Stomach (tissue), 19 donors: ENCODE measurements at places on chromosomes 1 and 21. TPM values are rescaled to one million over a fixed set of nuclear protein-coding genes. Genes with fewer than 3 reads are reported as not detected.

DNA sequence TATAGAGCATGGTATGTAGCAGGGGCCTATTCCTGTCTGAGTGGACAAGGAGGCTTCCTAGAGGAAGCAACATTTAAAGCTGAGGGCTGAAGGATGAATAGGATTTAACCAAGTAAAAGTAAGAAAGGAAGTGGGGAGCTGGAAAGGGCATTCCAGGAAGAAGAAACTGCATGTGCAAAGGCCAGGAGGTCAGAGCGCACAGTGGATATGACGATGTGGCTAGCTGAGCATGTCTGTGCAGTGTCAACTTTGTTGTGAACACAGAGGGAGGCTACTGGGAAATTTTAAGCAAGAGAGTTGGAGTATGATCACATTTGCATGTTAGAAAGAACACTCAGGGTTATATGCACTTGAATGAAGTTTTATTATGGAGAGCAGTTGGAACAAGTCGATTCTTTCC lies 28.6 kb upstream of the JUN start:
- no peak for DNase-seq

DNA sequence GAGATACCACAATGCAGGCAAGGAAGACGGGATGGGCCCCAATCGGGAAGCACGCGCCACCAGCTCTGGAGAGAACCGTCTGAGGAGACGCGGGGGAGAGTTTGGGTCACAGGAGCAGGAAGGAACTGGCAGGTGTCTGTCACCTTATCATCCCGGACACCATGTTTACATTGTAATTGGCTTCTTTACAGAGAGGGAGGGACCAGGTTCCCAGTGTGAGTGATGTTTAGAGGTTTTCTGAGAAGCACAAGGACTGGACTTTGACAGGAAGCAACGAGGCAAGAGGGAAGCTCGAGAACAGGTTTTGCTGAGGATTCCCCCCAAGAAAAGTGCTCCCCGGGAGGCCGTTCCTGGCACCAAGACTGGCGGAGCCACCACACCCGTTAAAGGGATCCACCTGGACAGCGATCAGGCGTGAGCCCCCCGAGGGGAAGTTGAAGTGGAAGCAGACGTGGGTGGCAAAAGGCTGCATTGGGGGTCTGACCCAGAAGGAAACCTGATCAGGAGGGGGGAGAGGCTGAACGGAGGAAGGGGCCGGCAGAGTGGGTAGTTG lies 957 bp downstream of the EPS15 start:
- peak; percentile 83 for DNase-seq

DNA sequence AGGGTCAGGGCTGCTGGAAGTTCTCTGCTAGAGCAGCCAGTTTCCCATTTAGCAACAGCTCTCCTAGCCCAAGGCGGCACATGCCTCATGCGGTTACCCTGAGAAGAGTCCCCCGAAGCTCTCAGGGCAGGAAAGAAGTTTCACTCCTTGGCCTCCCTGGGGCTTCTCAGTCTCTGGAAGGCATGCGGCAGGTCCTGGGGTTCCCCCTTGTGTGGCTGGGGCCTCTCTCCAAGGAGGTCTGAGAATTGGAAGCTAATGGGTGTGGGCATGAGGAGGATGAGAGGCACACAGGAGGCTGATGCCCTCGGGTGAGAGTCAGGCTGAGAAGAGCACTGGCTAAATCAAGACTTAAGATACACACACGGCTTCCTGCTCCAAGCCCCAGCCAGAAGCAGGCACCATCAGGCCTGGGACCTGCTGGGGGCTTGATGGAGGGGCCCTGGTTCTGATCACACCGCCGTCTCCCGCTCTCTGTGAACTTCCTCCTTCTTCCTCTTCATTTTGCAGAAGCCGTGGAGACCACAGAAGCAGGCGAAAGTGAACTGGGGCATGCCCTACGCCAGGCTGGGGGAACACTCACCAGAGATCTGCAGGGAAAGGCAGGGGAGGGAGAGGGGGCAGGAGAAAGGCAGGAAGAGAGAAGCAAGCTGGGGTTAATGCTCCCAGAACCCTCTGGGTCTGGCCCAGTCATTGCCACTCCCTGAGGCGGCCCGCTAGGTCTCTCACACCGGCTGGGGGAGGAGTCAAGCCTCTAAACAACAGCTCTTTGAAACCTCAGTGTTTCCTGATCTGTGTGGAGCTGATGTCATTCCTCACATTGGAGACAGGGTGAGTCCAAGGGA lies 15.1 kb downstream of the BLACAT1 start:
- DNase-seq = peak; percentile 95

GRCh38 chr1:66578841-66579240 lies 44.9 kb downstream of the SGIP1 start:
- no peak for DNase-seq

DNA sequence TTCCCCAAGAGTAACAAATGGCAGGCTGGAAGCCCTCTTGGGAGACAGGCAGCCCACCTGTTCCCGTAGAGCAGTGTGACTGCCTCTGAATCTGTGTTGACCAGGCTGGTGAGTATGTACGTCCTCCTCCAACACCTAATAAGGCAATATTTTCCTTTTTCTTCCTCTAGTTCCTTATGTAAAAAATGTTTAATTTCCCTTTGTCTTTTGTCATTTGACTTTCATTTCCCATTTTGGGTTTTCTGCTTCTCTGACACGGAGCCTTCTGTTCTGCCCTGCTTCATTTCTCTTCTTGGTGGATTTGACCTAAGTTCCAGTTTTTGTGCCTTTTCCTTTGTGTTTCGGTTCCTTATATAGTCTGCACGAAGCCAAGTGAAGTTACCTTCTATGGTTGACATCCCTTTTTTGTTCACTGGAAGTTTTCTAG lies 65.8 kb upstream of the ATF3 start:
- no peak for DNase-seq

GRCh38 chr1:107804741-107805140 lies 160.2 kb downstream of the VAV3 start:
- DNase-seq = no peak

- DNase-seq = peak; percentile 69
These were observed 210.3 kb downstream of the TOMM20 start for GRCh38 chr1:234918181-234918841.

GRCh38 chr1:55860798-55861519 lies 645.8 kb upstream of the USP24 start:
- DNase-seq = peak; percentile 55

DNA sequence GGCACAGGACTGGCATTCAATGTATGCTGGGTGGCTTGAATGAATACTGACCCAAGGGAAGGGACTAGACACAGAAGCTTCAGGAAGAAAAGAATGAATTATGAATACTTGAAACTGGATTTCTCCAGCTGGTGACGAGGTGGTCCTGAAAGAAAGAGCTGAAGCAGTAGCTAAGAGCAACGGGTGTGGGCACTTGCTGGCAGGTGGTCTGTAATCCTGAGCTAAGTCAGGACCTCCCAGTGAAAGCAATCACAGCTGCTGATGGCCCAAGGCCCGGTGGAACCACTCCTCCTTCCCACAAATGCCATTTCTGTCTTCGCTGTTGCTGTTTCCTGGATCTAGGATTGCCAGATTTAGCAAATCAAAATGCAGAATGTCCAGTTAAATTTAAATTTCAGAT lies 47.0 kb downstream of the NEK2 start:
- no peak for DNase-seq

CD52 gene
- 15.2 TPM for total RNA-seq
